ENCODE measurements at places on chromosomes 4 and X. TPM values are rescaled to one million over a fixed set of nuclear protein-coding genes. Genes with fewer than 3 reads are reported as not detected.

GRCh38 chrX:27706526-27706925, 101.3 kb upstream of the MAGEB10 start:
- DNase-seq, result no peak
- H3K27me3 ChIP-seq, result no peaks in the 10 kb centered on the region
- no peak overlapping the region for H3K4me3 ChIP-seq
- no peak overlapping the region for H3K27ac ChIP-seq
- no peaks in the 10 kb centered on the region for H3K4me1 ChIP-seq

Gene TNMD
- not detected for total RNA-seq

- H3K27ac ChIP-seq, result no peak overlapping the region
- H3K4me1 ChIP-seq, result no peaks in the 10 kb centered on the region
- H3K4me3 ChIP-seq, result no peak overlapping the region
- no peaks in the 10 kb centered on the region for H3K27me3 ChIP-seq
- H3K36me3 ChIP-seq, result no peaks in the 10 kb centered on the region
These were observed 124.4 kb downstream of the SPOCK3 start for GRCh38 chr4:167109859-167110258.

- no peaks in the 10 kb centered on the region for H3K27me3 ChIP-seq
- H3K4me1 ChIP-seq, result 0 out of 2 replicates have a peak, but pooled peaks cover 4% of the 10 kb centered on the region
- DNase-seq, result no peak
- H3K27ac ChIP-seq, result no peak overlapping the region
- peak overlapping the region; percentile 70 for H3K4me3 ChIP-seq
- H3K36me3 ChIP-seq, result no peaks in the 10 kb centered on the region
These were observed 13.3 kb upstream of the RBBP7 start for GRCh38 chrX:16883487-16883804.

- DNase-seq, result no peak
- H3K27ac ChIP-seq, result no peak overlapping the region
- 0 out of 2 replicates have a peak, but pooled peaks cover 4% of the 10 kb centered on the region for H3K36me3 ChIP-seq
These were observed 22.6 kb downstream of the MND1 start for GRCh38 chr4:153367092-153367491.

DNA sequence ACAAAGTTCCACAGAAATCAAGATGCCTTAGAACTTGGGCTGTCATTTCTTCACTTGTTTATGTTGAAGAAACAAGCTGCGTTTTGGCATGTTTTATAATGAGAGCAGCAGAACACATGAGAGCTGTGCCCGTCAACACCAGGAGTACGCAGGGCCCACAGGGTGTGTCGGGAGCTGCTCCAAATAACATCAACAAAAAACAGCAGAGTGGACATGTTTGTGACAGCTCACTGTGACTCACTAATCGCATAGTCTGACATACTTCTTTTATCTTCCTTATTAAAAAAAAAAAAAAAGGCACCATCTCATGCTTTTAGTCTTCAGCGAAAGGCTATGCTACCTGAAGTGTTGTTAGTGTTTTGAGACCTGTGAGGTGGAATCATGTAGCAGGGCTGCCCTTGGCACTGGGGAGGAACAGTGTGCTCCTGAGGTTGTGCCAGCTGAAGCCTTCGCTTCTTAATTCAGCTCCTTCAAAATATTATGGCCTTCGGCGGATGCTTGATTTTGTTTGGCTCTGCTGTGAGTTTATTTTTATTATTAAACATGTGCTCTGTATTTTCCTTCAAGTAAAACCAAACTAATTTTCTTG, 32.8 kb downstream of the FHDC1 start:
- H3K27ac ChIP-seq, result peak overlapping the region; percentile 88
- peak; percentile 45 for DNase-seq
- H3K4me3 ChIP-seq, result 0 out of 2 replicates have a peak overlapping the region, but pooled peaks have one; percentile 8

- H3K36me3 ChIP-seq, result no peaks in the 10 kb centered on the region
- H3K27ac ChIP-seq, result no peak overlapping the region
- H3K4me3 ChIP-seq, result no peak overlapping the region
These were observed 460.6 kb downstream of the NAF1 start for GRCh38 chr4:162706051-162706450.

DNA sequence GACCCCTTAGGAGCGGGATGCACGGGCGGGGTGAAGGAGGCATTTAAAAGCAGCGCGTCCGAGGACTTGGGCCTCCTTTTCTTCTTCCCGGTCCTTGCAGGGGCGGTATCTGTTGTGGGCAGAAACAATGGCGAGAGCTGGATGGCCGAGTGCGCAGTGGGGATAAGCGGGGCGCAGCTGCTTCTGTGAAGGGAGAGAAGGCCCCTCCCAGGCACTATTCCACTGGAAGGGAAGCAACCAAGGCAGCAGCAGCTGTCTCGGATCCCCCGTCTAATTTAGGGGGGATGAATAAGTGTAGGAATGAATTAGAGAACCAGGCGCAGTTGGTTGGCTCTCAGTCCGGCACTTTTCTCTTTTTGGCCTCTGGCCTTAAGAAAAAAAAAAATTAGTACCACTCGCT, 995 bp downstream of the SMARCA5 start:
- H3K27ac ChIP-seq, result peak overlapping the region; percentile 81
- peak overlapping the region; percentile 93 for H3K4me3 ChIP-seq
- H3K27me3 ChIP-seq, result no peaks in the 10 kb centered on the region
- peak; percentile 27 for DNase-seq
- H3K36me3 ChIP-seq, result 0 out of 2 replicates have a peak, but pooled peaks cover 7% of the 10 kb centered on the region
- peaks cover 13% of the 10 kb centered on the region for H3K4me1 ChIP-seq

GRCh38 chr4:24080871-24081270, 191.0 kb upstream of the PPARGC1A start:
- H3K36me3 ChIP-seq, result no peaks in the 10 kb centered on the region
- H3K4me3 ChIP-seq, result no peak overlapping the region
- no peaks in the 10 kb centered on the region for H3K27me3 ChIP-seq
- DNase-seq, result no peak
- no peaks in the 10 kb centered on the region for H3K4me1 ChIP-seq

DNA sequence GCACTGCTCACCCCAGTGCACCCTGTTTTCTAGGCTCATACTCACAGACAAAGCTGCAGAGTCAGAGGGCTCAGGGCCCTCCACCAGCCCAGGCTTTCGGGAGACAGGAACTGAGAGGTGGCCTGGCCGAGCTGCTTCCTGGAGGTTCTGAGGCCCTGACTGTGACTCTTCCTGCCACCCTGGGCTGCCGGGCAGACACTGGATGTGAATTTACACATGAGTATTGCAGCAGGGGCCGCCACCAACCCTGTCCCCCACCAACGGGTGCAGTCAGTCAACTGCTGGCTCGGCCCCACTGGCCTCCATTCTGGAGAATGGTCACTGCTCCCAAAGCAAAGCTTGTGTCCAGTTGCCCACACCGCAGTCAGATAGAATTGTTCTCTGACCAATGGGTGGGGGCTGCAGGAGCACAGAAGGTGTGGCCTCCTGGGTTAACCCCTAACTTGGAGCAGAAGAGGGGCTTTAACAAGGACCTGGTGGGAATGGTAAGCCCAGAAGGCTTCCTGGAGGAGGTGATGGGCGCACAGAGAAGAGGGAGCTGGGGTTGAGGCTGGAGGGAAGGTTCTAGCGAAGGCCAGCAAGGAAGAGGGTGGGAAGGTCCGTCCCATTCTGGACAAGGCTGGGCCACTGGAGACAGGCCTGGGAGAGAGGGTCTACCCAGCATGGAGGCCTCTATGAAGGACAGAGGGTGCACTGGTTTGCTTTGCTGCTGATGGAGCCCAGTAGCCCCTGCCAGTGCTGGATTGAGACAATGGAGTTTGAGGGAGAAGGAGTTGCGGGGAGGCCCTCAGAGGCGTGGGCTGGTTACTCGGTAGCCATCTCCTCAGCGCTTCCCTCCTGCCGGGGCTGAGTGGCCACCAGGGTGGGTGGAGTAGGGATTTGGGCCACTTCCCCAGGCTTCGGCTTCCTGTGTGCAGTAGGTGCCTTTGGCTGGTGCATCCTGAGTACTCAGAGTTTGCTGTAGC, 135.3 kb downstream of the CPZ start:
- H3K4me1 ChIP-seq, result no peaks in the 10 kb centered on the region
- H3K27ac ChIP-seq, result no peak overlapping the region
- DNase-seq, result no peak
- peaks cover 75% of the 10 kb centered on the region for H3K27me3 ChIP-seq
- H3K36me3 ChIP-seq, result no peaks in the 10 kb centered on the region

DNA sequence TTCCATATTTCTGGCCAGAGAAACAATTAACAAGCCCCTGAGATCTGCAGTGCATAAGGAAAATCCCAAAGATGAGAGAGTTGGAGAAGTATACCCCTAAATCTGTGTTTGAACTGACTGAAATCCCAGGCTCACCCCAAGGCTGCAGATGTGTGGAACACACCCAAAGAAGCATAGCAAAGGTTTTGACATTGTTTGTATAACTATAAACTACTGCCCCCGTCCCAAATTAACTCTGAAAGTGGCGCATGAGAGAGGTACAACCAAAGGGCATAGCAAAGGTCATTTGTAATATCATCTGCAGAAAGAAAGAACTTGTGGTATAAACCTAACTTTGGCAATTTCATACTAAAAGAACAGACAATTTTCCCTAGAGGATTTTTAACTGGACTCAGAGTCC, 157.9 kb downstream of the DCAF12L1 start:
- no peak for DNase-seq
- no peak overlapping the region for H3K27ac ChIP-seq
- H3K4me3 ChIP-seq, result no peak overlapping the region

GRCh38 chr4:150056569-150056968, 21.7 kb upstream of the DCLK2 start:
- no peak for DNase-seq
- H3K4me1 ChIP-seq, result no peaks in the 10 kb centered on the region
- H3K27ac ChIP-seq, result no peak overlapping the region
- no peaks in the 10 kb centered on the region for H3K27me3 ChIP-seq
- H3K4me3 ChIP-seq, result no peak overlapping the region

- H3K4me3 ChIP-seq, result no peak overlapping the region
- no peaks in the 10 kb centered on the region for H3K27me3 ChIP-seq
- no peak overlapping the region for H3K27ac ChIP-seq
- no peaks in the 10 kb centered on the region for H3K36me3 ChIP-seq
- DNase-seq, result no peak
These were observed 102.8 kb downstream of the GLUD2 start for GRCh38 chrX:121150217-121150616.

DNA sequence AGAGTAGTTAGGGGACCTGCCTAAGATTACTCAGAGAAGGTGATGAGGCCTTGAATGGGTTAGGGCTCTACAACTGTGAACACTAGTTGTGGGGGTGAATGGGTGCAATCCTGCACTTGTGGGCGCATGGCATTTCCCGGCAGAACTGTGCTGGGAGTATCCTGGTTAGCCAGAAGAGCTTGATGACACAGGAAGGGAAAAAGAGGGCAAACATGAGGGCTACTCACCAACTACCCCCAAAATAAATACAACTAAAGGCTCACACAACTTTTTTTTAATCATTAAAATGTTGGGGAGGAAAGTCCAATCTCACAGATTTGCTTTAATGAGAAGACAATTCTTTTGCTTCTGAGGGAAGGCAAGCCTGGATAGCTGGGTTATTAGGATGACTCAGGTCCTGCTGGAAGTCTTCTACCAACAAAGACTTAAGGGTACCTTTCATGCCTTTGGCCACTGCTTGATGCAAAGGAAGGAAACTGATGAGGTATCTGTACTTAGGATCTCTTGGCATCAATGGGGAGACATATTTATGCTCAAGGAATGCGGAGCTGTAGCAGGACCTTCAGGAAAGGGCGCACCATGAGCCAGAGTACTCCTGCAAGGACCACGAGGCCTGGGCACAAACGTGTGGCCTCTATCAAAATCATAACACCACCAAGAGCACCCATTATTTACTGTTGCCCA, 2.6 kb downstream of the PHKA2 start:
- no peak for DNase-seq
- H3K36me3 ChIP-seq, result no peaks in the 10 kb centered on the region
- H3K4me3 ChIP-seq, result no peak overlapping the region
- no peaks in the 10 kb centered on the region for H3K27me3 ChIP-seq

DNA sequence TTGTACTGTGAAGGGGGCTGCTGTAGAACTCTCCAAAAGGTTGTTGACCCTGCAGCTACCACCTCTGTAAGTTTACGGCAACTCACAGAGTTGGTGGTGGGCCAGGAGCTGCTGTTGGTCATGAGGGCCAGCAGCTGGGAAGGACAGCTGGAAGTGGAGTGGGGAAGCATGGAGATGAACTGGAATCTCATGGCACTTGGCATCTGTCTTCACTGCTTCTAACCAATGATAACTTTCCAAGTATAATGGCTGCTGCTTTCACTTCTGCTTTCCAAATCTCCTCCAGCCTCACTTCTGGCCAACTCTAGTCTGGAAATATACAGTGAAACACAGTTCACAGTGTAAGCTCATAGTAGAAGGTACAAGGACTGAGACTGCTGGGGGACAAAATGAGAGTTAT, 126.5 kb upstream of the INTU start:
- no peak overlapping the region for H3K4me3 ChIP-seq
- no peaks in the 10 kb centered on the region for H3K27me3 ChIP-seq
- no peak overlapping the region for H3K27ac ChIP-seq

- H3K4me1 ChIP-seq, result no peaks in the 10 kb centered on the region
- H3K27me3 ChIP-seq, result no peaks in the 10 kb centered on the region
- H3K4me3 ChIP-seq, result no peak overlapping the region
- DNase-seq, result no peak
- H3K36me3 ChIP-seq, result no peaks in the 10 kb centered on the region
These were observed 26.9 kb downstream of the NKX1-1 start for GRCh38 chr4:1379351-1379781.

Gene PROM1
- total RNA-seq, result not detected

DNA sequence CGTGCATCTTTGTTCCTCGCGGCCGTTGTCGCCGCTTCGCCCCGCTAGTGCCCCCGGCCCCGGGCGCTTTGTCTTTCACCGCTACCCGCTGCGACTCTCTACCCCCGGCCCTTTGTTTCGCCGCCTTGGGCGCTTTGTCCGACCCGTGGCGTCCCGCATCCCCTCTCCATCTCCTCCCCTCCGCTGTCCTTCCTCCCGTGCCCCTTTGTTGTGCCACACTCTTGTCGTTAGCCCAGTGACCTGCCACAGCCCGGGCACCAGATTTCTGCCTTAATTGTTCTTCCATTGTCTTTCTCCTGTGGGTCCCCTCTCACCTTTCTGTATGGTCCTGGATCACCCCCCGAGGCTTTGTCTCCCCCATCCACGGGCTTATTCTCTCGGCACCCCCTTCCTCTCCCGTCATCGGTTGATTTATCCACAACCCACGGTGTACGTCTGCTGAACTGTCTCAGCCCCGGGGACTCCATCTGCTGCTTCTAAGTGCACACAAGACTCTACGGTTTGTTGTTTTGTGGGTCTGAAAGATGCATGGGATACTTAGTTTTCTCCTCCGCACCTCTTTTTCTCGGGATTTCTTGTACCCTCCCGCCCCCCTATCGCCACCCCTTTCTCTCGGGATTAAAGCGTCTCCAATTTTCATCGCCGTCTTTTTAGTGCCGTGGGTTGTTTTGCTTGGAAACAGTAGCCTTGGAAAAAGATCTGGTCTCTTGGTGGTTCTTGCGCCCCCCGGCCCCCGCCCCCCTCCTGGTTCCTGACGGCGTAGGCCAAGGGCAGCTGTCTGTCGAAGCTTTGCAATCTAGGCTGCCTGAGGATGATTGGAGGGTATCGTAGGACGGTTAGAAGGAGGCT, 783 bp downstream of the RBPJ start:
- H3K4me1 ChIP-seq, result peaks cover 20% of the 10 kb centered on the region
- H3K36me3 ChIP-seq, result no peaks in the 10 kb centered on the region
- no peaks in the 10 kb centered on the region for H3K27me3 ChIP-seq
- DNase-seq, result no peak

GRCh38 chrX:48698306-48698705, 1.8 kb downstream of the SUV39H1 start:
- no peaks in the 10 kb centered on the region for H3K36me3 ChIP-seq
- no peak overlapping the region for H3K4me3 ChIP-seq
- no peaks in the 10 kb centered on the region for H3K27me3 ChIP-seq
- DNase-seq, result no peak
